ENCODE measurements at places on chromosomes 12 and 14.
A peak's percentile ranks its signal among the peaks of the same experiment; 100 is the strongest.

DNA sequence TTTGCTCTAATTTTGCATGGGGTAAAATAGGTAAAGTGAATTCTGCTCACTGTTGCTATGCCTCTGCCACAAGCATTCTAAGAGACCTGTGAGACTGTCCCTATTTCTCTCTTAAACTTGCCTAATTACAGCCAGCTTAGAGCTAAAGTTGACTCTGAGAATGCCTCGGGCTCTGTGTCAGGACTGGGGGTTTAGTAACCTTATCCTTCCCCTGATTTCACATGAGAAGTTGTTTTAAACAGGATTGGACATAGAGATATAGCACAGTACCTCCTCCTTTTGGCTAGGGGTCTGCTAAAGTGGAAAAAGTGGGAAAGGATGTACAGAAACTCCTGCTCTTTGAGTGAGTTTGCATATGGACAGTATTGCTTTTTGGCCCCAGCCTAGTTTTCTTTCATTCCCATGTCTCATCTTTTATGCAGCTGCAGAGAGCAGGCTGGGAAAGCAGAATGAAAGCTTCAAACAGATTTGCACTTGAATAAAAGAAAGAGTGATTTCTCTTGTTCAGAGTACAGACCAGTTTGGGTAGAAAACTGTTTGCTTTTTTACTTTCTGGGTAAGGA is 122.0 kb downstream of the RAD51B start:
- no peak for DNase-seq

DNA sequence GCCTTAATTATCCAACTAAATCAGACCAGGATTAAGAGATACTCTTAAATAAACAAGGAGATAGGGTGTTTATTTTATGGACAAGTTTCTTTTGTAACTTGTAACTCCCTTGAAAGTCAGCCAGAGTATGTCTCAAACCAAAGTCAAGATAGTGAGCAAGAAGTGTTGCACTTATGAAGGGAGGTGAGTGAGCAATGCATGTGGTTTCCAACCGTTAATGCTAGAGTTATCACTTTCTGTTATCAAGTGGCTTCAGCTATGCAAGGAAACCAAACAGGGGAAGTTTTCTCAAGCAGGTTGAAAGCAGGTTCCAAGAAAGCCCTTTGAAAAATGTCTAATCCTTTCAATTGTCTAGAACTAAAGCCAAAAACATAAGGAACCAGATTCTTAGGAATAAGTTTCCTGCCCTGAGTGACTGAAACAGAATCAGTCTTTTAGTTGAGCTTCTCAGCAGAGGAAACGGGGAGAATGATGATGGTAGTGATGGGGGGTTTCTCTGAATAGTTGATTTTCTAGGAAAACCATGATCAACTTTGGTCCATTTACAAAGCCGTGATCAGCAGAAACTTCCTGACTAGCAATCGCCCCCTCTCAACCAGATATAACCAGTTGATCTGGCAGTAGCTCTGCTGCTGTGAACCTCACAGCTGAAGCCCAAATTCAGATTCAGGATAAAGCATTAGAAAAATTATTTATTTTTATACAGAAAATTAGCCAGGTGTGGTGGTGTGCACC is 128.4 kb downstream of the DAD1 start:
- no peak for DNase-seq

DNA sequence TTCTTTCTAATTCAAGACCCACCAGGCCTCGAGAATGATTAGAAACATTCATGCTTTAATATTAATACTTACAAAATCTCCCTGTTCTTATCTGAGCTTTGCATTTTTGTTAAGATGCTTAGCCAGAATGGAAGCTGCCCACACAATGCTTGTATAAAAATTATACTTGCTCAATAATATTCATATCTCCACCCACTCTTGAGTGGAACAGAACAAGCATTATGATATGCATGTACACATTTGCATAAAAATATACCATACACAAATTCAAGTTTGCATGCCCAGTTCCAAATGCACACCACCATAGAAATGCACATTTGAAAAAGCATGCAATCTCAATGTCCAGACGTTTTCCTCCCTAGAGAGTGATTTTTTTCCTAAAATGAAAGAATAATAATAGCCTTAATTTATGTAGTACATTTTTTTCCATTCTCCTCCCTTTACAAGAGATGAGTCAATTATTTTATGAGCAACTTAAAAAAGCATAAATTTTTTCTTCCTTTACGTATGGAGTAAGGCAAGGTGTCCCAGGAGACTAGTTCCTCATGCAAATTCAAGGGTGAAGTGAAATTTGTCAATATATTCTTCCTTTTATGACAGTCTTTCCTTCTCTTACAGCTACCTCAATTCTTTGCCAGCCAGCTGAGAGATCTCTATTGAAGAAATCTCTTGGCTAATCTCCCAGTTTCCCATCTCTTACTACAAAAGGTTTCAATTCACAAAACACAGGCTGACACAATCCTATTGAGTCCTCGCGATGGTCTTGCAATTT is 313.1 kb upstream of the GARIN6 start:
- DNase-seq, result no peak

- no peak for DNase-seq
Measured at GRCh38 chr12:5556033-5556614, 124.2 kb downstream of the NTF3 start.

- no peak for DNase-seq
Measured at GRCh38 chr12:110548678-110549077, 34.4 kb downstream of the PPTC7 start.

DNA sequence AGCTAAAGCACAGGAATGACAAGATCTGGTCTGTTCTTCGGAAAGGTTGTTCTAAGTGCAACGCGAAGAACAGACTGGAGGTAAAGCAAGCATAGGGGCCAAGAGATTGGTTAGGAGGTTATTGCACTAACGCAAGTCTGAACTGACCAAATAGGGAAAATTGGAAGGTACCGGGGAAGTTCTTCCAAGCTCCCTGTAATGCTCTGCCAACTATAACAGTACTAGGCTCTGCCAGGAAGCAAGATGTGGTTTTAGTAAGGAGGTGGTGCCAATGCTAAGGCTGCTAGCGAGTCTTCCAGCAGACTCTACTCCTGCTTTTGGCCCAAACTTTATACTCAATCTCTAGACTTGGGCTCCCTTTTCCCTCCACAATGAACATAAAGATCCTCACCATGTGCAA is 138.6 kb downstream of the PAWR start:
- no peak for DNase-seq

- no peak for DNase-seq
Measured at GRCh38 chr12:103908877-103909276, 21.3 kb upstream of the HSP90B1 start.

DNA sequence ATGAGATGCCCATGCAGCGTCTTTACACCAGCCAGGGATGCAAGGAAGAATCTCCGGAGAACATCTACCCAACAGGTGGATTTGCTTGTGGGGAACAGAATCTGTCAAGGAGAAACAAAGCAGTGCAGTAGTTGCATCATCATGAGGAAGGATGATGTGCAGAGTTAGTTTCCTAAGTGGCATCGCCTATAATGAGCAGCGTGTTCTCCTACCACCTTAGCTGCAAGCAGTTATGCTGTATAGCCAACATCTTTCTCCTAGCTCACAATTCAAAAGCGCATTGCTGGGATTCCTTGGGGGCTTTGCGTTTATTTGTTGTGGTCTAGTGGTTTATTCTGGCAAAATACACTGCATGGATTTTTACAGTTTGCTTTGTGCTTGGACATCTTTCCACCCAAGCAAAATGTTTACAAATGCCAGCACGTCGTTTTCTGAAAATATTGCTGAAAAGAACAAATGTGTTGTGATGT is 233.0 kb downstream of the RGS6 start:
- no peak for DNase-seq

GRCh38 chr12:24814379-24815113 is 134.4 kb downstream of the BCAT1 start:
- DNase-seq, result peak; percentile 13

GRCh38 chr12:105047308-105047707 is 37.0 kb downstream of the ALDH1L2 start:
- no peak for DNase-seq

GRCh38 chr14:52111583-52111982 is 42.7 kb upstream of the NID2 start:
- no peak for DNase-seq

DNA sequence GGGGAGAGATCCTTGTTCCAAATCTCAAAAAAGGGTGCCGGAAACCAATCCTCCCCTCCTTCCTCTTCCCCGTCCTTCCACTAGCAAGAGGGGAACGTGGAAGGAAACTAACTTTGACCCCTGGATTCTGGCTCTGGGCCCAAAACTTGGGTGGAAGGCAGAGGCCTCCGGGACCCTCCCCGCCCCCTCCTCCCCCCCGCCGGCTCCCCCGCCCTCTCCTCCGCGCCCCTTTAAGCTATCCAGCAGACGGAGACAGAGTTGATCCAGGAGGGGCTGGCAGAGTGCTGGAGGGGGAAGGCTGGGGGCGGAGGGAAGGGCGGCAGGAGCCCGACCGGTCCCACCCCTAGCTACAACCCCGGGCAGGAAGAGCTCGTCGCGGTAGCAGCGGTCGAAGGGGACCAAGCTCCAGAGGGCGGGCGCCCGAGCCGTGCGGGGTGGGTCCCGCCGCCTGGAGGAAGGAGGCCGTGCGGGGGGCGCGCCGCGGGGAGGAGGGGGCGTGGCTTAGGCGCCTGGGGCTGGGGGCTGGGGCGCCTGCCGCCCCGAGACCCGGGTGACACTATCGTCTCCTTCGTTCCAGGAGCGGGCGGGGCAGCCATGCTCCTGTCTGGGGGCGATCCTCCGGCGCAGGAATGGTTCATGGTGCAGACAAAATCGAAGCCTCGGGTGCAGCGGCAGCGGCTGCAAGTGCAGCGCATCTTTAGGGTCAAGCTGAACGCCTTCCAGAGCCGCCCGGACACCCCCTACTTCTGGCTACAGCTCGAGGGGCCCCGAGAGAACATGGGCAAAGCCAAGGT is at the start of gene NYNRIN:
Gene NYNRIN, plus strand, starts transcription at position 351 of the 794 bp plus-strand sequence. Its CDS starts 244 bp downstream, at position 595.
- peak; percentile 24 for DNase-seq

- DNase-seq, result no peak
Measured at GRCh38 chr14:54189748-54190354, 207.0 kb upstream of the CDKN3 start.

DNA sequence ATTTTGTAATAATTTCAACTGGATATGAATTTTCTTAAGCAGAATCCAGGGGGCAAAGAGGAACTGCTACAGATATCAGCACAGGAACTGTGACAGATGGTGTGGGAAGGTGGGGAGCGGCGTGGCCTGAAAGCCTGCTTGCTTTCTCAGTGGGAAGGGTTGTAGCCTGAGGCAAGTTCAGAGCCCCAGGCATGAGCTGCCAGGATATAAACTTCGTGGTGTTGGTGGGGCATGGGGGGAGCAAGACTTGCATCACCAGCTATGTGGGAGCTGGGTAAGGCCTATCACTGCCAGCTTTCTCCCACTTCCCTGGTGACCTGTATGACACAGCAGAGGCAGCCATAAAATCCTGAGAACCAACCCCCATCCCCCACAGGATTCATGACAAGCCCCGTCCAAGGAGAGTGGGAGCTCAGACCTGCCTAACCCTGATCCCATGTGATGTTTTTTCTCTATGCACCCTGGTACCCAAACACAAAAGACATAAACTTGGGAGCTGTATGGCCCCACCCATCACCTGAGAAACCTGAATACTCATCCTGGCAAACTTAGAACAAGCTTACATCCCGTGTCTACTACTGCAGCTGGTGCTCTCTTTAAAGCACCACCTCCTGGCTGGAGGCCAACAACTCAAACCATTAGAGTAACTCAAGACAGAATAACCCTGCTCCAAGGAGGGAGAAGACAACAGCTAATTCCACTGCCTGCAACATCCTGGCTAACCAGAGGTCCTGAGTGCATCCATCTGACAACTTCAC is 16.5 kb downstream of the CLEC1A start:
- DNase-seq, result no peak

- no peak for DNase-seq
Measured at GRCh38 chr14:33642080-33642479, 308.8 kb downstream of the EGLN3 start.

- DNase-seq, result no peak
Measured at GRCh38 chr14:93548102-93548843, 117.5 kb downstream of the UNC79 start.

- DNase-seq, result no peak
Measured at GRCh38 chr12:56718149-56718548, 7.0 kb downstream of the NACA start.

GRCh38 chr12:69623970-69624369 is 13.3 kb upstream of the LRRC10 start:
- DNase-seq, result no peak

DNA sequence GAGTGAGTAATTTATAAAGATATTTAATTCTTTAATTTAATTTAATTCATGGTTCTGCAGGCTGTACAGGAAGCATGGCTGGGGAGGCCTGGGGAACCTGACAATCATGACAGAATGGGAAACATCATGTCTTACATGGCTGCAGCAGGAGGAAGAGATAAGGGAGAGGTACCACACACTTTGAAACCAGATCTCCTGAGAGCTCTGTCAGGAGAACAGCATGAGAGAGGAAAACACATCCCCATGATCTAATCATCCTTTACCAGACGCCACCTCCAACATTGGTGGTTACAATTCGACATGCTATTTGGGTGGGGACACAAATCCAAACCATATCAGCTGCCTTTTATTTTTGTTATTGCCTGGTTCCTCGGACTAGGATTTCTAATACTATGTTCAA is 928.6 kb downstream of the TMEM121 start:
- DNase-seq, result no peak

DNA sequence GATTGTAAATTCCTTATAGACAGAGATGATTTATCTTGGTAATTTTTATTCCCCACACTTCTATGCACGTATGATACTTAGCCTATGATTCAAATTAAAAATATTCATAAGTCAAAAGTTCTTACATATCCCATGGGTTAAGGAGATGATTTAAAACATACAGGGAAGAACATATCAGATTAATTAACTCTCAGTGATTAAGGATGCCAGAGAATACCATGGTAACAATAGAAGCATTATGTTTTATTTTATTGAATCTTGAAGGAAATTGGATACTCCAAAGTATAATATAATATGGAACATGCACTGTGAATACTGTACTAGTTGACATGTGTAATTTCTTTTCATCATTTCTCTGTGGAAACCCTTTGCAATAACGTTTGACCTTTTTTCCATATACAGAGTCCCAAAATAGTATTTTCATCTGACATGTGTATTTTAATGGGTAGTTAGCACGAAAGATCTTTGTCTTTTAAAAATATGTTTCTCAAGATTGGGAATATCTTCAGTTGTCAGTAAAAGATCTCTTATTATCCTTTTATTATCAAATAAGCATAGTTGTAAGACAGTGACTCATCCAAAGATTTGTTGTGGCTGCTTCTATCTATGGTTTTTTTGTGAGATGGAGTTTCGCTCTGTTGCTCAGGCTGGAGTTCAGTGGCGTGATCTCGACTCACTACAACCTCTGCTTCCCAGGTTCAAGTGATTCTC is 166.7 kb downstream of the RAD51B start:
- DNase-seq, result no peak

GRCh38 chr12:13979772-13980378 is 1.5 kb downstream of the GRIN2B start:
- DNase-seq, result no peak
